ENCODE measurements at places on chromosomes 12 and 14.

DNA sequence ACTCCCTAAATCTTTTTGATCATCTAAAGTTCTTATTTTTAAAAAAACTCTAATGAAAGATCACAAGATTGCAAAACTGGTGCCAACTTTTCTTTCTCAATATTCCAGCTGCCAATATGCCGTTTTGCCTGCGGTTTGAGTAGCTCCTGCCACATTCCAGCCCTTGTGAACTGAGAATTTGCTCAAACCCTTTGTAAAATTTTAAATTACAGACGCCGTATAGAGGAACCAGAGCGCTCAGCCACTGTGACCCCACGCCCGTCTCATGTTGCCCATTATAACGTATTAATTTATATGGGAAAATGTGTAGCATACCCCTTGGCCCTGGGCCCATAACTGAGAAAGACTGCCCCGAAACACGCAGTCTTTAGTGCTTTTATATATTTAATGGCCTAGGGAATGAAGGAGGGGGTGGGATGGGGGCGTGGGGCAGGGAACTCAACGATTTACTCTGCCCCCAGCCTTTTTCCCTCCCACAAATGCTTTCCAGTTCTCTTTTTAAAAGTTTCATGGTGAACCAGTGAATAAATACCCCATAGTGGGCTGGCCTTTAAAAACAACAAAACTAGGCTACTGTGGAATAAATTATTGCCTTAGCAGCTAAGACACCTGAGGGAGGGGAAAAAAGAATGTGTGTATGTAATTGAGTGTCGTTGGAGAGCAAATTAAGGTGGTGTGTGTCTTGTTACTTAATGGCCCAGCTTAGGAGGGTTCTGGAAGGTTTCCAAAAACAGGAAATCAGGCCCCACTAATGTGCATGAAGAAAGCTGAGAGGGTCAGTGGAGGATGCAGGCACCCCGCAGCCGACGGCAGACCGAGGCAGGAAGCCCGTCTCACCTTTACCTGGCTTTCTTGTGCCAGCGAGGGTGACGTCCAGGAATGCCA lies 45.7 kb upstream of the RFLNA start:
- DNase-seq = no peak

GRCh38 chr12:5479761-5480160 lies 47.9 kb downstream of the NTF3 start:
- no peak for DNase-seq

DNA sequence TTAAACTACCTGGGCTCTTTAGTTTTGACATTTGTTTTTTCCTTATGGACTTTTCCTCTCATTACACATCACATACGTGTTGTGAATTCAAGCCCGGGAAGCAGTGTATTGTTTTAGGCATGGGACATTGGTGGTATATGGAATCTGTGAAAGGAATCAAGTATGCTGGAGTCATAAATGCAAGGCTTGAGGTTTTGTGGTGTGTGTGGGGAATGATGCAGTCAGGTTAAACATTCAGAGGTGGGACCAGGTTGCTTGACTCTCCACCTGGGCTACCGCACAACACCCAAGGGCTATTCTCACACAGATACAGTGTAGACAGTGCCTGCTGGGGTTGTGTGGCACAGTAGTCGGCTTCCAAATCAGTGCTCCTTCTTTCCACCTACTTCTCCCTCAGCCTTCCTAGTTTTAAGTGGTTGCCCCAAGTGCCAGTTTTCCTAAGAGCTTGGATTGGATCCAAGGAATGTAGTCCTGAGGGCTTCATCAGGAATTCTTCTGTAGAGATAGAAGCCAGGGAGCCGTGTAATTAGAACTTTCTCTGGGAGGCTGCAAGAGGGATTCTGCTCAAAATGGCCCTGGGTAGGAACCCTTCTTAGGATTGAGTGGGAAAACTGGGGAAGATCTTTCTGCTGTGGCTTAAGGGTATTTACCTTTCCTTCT lies 243.7 kb downstream of the C12orf75 start:
- no peak for DNase-seq

DNA sequence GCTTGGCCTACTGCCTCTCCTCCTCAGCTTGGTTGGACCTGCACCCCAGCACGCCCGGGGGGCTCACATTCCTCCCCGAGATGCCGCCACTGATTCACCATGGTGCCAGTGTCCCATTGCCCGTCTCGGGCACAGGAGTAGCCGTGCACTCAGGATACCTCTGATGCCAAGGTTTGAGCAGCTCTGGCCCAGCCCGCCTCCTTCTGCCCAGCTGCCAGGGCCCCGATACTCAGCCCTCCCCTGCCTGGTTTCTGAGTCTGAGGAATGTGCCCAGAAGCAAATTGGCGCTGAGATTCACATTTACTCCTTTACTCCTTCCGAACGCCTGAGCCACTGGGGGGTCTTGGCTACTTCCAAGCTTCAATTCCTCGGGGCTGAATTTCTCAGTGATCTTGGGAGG lies 63.5 kb downstream of the NINJ2 start:
- DNase-seq = no peak

DNA sequence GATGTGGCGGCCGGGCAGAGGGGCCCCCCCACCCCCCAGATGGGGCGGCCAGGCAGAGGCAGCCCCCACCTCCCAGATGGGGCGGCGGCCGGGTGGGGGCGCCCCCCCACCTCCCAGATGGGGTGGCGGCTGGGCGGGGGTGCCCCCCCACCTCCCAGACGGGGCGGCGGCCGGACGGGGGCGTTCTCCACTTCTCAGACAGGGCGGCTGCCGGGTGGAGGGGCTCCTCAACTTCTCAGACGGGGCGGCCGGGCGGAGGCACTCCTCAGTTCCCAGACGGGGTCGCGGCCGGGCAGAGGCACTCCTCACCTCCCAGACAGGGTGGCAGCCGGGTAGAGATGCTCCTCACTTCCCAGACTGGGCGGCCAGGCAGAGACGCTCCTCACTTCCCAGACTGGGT lies 469.8 kb downstream of the PCNX1 start:
- no peak for DNase-seq
